ENCODE measurements at places on chromosomes 1 and 21.

GRCh38 chr1:204219971-204220616 lies 6.3 kb upstream of the GOLT1A start:
- DNase-seq, result no peak

- DNase-seq, result no peak
These were observed 5.6 kb upstream of the AKR1A1 start for GRCh38 chr1:45545019-45545493.

- DNase-seq, result no peak
These were observed 19.3 kb upstream of the TRABD2B start for GRCh38 chr1:48016515-48016914.

DNA sequence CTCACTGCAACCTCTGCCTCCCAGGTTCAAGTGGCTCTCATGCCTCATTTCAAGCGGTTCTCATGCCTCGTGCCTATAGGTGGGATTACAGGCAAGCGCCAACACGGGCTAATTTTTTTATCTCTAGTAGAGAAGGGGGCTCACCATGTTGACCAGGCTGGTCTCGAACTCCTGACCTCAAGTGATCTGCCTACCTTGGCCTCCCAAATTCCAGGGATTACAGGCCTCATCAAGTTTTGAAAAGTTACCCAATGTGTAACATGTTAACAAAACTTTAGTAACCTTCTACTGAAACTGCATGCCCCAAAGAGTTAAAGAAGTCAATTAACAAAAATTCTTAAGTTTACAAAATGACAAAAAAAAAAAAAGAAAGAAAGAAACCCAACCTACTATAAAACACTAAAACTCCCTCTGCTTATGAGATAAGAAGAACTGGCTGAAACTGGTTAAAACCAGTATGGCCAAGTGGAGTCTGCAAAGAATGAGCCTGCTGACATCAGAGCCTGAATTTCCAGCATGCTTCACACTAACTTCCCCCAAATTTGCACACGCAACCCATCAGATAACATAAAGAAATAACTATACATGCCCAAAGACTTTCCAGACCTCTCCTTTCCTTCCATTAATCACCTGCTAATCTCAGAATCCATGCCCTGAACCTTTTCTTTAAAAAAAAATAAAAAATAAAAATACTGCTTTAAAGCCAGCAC lies 25.5 kb upstream of the PSMG1 start:
- DNase-seq, result no peak

DNA sequence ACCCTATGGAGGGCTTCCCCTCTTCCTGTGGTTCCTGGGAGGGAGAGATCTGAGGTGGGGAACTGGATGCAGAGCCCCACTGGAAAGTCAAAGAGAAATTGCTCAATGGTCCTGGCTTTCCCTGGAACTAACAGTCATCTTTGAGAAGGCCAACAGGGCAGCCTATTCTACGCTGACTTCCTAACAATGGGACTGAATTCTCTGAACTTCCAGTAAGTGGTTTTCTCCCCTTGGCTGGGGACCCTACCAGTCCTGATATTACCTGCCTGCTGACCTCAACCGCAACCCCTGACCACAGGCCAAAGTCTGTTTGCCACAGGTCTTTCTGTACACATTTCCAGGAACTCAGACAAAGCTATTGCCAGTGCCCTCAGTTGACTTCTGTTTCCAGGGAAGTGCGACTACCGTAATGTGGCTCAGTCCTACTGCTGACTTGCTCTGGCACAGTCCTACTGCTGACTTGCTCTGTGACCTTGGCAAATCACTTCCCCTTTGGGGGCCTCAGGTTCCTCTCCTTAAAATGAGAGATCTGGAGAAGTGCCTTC lies 55.3 kb downstream of the C8B start:
- DNase-seq, result no peak

DNA sequence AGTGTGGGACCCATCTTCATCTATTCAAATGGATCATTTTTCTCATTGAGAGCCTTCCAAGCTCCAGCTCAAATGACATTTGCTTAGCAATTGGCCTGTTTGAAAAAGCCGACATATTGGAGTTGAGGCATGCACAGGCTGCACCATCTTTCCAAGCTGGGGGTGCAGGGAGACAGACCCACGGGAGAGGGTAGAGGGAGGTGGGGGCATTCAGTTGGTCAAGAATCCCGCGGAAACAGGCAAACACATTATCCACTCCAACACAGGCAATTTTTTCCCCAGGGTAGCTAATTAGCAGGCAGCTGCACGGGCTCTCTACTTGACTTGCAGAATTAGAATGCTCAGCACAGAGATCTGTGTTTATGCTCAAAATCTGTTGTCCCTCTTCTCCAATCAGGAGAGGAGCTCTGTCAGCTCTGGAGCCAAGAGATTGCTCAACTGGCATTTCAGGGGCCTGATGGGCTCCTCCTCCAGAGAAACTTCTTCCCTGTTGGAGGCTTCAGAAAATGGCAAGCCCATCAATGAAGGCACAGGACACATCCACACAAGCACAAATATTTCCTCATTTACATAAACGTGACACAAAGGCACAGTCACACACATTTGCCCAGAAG lies 267.8 kb downstream of the FOXD2 start:
- no peak for DNase-seq

DNA sequence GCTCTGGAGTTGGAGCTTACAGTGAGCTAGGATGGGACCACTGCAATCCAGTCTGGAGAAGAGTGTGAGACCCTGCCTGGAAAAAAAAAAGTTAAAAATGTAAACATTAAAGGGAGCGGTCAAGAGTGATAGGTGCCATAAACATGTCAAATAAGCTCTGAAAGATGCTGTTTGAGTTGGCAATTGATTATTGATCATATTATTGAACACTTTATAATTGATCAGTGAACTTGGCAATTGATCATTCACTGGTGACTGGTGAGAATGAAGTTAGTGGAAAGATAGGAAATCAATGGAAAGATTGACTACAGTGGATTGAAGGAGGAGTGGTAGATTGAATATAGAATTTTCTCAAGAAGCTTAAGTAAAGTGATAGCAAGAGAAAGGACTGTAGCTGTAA lies 64.3 kb upstream of the MPC2 start:
- DNase-seq, result no peak

DNA sequence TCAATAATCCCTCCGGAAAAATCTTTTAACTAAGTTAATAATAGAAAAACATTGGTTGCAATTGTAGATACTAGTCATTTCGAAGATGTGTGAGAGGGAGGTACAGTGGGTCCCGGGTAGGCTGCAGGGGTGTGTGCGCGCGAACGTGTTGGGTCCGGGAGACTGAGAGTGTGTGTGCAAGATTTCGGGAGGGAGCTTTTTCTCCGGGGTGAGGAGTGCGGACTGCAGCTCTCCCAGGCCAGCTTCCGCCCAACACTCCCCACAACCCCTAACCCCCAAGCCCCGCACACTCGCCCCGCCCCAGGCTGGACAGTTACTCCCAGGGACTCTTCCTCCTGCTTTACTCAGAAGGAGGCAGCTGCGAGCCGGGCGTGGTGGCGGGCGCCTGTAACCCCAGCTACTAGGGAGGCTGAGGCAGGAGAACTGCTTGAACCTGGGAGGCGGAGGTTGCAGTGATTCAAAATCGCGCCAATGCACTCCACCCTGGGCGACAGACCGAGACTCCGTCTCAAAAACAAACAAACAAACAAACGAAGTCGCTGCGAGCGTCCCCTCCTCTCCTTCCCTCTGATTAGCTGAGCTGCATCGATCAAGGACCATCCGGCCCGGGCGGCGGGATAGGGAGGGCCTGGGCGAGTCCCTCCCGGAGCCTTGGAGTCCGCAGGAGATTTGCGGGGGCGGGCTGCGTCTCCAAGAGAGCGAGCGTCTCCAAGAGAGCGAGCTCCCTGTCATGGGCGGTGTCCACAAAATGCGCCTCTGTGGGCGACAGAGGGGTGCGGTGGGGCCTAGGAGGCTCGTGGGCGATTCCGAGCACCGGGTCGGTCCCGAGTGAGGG lies 28.3 kb upstream of the PPM1J start:
- DNase-seq, result no peak

- DNase-seq, result no peak
These were observed 67.9 kb upstream of the PGBD5 start for GRCh38 chr1:230494026-230494425.

DNA sequence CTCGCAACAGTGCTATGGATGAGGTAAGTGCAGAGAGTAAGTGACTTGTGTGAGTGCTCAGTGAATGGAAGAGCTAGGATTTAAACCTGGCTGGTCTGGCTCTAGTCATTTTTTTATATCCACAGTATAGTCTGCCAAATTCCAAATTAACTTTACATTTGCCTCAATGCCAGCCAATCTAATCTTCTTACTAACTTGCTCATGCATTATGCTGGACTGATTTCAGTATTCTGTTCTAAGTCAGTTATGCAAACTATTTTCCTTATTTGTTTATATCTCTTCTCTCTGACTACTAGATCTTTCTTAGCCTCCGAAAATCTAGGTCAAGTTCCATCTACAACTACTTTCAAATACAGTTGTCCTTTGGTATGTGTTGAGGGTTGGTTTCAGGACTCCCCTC lies 133.3 kb downstream of the XPR1 start:
- DNase-seq, result no peak

GRCh38 chr1:156660752-156661112 lies 16.5 kb downstream of the NES start:
- DNase-seq, result no peak

DNA sequence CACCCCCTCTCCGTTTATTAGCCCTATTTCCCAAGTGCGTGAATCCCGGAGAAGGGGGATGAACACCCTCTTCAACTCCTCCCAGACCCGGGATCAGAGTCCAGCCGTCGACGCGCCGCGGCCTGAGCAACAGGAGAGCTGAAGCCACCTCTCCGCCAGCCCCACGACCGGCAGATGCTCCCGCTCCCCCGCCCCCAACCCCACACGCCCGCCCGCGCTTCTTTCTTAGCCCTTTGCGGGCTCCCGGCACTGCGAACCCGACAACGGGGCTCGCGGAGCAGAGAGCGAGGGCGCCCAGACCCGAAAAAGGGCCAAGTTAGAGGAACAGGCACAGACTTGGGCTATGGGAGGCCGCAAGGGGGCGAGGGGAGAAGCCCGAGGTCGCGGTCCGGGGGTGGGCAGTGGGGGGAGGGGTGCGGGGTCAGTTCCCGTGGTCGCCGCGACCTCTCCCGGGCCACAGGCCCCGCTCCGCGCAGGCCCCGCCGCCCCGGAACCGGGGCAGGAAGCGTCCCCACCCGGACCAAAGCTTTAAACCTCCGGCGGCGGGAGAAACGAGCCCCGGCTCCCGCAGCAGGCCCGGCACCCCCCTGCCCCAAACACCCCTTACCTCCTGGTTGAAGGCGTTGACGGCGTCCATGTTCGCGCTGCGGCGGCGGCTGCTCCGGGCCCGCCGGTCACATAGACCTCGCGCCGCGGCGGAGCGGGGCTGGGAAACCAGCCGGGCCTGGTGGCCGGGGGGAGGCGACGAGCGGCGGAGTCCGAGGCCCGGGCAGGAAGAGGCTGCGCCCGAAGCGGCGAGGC lies 662 bp downstream of the SCAF4 start:
- DNase-seq, result peak; percentile 33

- peak; percentile 69 for DNase-seq
These were observed 69.6 kb downstream of the PIK3R3 start for GRCh38 chr1:46062651-46063319.

- DNase-seq, result no peak
These were observed 109.0 kb upstream of the GREM2 start for GRCh38 chr1:240720976-240721375.

- DNase-seq, result no peak
These were observed 18.7 kb upstream of the ADAR start for GRCh38 chr1:154626456-154627256.

DNA sequence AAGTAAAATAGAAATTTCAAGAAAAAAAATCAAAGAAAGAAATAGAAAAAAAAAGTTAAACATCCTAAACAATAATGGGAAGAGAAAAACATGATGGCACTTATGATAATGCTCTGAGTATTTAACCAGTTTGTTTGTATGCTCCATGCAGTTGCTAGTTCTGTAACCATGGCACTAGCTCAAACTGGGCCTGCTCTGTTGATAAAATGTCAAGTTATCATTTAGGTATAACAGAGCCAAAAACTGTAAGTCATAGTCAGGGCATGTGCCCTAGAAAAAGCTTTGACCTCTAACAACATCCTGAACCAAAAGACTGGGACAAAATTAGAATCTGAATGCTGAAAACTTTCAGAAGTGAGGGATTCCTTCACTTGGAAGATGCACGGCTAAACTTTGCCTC lies 148.9 kb downstream of the KCNT2 start:
- no peak for DNase-seq

DNA sequence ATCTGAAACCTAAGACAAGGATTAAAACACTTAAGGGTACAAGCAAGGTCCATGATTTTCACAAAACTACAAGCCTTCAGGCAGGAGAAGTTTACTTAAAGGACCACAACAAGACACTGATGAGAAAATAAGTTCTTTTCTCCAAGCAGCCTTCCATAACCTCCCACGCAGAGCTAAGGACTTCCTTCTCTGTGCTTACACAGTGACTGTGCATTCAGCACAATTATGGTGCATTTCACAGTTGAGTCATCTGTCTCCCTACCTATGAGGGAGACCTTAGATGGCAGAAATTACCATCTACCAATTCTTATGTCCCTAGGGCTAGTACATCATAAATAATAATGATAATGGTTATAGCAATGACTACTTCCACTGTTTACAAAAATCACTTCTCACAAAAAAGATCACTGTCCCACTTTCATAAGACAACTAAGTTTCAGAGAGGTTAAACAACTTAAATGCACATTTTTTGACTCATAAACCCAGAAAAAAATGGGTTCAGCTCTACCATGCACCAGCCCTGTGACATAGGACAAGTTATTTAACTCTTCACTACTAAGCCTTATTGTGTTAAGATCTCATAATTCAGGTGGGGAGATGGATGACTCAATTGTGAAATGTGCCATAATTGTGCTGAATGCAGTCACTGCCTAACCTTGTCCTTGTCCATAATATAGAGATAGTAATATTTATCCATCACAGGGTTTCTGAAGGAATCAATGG lies 45.3 kb downstream of the TARBP1 start:
- peak; percentile 87 for DNase-seq

DNA sequence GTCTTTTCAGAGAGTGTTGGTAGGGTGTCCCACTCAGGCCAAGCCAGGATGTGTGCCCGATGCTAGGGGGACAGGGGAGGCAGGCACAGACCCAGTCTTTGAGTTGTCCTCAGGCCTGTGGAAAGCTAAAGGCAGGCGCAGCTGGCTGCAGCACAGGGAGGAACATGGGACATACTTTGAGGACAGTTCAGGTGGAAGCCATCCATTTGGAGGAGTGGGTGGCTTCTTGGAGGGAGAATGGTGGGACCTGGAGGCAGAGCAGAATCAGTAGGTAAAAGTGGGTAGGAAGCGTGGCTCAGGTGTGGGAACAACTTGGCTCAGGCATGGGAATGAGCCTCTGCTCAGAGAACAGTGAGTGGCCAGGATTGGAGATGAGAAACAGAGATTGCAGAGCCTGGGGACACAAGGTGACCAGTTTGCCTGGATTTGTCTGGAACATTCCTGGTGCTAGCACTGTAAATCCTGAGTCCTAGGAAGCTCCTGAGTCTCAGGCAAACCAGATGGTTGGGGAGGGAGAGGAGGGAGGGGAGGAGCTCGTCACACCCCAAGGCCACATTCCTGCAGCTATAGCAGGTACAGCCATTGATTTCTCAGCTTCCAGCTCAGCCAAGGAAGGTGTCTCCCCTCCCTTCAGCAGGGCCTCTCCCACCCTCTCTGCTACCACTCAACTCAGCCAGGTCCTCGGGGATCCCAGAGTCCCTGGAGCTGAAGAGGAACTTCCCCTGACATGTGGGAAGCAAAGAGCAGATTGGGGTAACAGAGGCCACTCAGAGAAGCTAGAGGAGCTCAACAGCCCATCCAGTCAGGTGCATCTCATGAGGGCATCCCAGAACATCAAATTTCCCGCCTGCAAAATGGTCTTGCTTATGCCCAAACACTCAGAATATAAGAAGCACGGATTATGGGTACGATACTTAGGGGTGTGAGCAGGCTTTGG lies 65.2 kb upstream of the TINAGL1 start:
- DNase-seq, result no peak
